ENCODE measurements at places on chromosomes 1 and 21.

- no peak for DNase-seq
Observed at GRCh38 chr1:45275054-45275453, 51.6 kb upstream of the HPDL start.

GRCh38 chr21:44949161-44949778, 9.4 kb downstream of the SLX9 start:
- no peak for DNase-seq

DNA sequence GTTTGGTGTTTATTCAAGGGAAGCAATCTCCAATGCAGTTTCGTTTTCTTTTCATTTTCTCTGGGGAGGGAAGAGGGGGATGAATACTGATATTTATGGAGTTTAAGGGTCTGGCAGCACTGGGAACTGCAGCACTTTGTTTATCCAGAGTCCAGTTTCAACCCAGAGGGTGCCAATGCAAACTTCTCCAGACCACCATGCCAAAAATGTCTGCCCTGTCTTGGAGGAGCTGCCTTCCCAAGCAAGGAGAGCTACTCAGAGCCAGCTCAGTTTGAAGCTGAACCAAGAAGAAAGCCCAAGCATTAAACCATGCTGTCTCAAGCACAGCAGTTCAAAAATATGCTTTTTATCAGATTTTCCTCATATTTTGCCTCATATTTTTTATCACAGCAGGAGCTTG, 589.7 kb downstream of the LMO4 start:
- DNase-seq, result no peak

DNA sequence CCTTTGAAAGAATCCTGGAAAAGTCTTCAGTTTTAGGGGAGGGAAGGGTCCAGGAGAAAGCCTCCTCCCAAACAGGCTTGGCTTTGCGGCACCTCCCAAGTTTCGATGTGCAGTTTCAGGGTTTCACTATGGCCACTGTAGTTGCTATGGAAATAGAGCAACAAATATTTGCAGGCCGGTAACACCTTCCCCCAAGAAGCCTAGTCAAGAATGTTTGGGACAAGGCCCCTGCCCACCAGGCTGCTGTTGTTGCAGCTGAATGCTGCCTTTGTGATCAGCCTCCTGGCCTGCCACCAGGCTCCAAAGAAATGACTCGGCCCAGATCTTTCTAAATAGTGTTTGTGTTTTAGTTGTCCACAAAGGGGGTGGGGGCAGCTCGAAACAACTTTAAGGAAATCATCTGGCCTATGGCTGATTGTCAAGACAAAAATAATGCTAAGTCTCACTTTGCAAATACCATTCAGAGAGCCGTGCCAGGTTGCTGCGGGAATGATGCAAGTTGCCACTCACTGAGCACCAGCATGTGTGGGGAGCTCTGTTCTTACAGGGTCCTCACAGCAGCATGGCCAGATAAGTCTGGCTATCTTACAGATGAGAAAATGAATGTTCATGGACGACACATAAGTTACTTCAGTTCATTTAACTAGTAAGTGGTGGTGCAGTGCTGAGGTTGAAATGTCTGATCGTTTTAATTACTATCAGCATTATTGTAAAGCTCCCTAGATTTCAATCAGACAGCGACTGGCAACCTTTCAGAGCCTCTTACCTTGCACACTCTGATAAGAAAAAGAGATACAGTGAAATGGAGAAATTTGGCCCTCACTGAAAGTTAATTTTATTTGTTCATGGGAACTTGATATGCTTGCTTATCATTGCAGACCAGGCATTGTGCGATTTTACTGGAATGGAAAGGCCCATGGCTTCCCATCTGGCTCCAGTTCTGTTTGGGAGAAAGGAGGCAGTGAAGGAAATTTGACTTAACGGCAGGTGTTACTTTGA, 91.2 kb upstream of the JUN start:
- peak; percentile 58 for DNase-seq

DNA sequence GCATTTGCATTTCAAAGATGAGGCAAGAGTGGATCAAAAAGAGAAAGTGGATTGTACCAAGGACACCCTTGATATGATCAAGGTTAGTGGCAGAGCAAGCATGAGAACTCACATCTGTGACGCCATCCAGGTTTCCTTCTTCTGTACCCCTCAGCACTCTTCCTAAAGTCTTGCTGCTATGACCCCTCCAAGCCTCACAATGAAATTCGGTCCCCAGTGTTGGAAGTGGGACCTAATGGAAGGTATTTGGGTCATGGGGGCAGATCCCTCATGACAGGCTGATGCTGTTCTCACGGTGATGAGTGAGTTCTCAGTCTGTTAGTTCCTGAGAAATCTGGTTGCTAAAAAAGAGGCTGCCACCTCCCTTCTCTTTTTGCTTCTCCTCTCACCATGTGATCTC, 86.4 kb downstream of the PGM1 start:
- DNase-seq, result no peak

DNA sequence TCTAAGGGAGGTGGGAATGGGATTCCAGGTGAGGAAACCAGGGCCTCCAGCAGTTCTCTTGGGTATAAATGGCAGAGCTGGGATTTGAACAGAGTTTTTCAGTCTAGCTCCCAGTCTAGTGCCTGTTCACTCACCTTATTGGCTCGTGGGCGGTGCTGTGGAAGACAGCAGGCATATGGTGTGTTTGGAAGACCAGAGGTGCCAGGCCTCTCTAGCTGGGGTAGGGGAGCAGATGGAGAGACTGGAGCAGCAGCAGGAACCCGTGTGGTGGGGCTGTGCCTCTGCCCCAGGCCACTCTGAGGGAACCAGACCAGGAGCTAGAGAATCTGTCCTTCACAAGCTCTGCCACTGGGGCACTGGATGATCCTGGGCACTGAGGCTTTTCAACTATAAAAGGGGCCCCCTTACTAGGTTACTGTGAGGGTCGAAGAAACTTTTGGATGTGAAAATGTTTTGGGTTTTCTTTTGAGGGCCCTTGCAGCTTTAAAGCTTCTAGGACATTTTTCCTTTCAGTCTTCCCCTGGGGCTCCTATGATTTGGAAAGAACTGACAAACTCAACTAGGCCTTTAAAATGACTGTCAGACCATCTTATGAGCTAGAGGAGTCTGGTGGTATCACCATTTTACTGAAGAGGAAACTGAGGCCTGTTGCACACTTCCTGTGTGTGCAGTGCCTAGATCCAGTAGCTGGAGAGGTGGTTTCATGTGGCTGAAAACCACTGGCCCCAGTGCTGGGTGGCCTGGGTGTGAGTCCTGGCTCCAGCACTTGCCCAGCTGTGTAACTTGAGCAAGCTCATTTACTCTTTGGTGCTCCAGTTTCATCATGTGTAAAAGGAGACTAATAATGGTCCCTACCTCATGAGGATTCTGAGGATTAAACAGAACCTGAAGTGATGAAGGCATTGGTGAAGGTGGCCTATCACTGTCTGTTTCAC, 6.1 kb downstream of the DMRTB1 start:
- no peak for DNase-seq

DNA sequence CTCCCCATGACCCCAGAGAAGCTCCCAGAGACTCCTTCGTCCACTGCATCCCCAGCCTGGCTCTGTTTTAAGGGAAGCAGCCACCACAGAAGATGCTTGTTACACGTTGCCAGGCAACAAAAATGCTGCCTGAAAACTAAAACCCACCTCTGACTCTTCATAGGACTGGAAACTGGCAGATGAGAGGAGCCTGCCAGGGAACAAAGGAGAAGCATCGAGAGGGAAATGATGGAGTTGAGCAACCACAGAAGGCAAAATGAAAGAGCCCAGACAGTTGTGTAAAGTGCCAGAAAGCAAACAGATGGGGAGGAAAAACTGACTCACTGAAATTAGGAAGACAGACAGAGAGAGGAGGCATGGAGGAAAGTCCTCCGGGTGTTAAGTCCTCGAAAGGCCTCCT, 118.4 kb downstream of the KCNN3 start:
- DNase-seq, result no peak

- DNase-seq, result no peak
Observed at GRCh38 chr21:42427809-42428419, 24.2 kb downstream of the UBASH3A start.

DNA sequence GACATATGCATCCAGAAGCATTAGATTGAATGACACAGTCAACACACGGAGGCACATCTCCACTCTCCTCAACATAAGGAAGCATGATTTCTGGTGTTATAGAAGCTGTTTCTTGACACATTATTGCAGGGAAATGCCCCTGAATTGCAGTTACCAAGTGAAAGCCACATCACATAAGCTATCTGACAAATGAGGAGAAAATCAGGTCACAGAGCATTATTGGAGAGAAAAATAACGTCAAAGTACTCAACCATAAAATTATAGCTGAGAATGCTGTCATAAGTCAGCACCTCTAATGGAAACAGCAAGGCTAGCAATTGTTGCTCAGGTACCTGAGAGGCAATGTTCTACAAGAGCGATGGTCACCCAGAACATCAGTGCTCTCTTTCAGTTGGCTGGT, 169.9 kb upstream of the PALMD start:
- DNase-seq, result no peak

- no peak for DNase-seq
Observed at GRCh38 chr1:119081700-119082099, 58.8 kb downstream of the WARS2 start.

DNA sequence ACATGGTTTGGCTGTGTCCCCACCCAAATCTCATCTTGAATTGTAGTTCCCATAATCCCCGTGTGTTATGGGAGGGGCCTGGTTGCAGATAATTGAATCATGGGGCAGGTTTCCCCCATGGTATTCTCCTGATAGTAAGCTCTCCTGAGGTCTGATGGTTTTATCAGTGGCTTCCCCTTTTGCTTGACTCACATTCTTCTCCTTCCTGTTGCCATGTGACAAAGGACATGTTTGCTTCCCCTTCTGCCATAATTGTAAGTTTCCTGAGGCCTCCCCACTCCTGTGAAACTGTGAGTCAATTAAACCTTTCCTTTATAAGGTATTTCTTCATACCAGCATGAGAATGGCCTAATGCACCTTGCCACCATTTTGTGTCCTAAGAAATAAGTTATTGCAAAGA, 415.0 kb downstream of the COL11A1 start:
- DNase-seq, result no peak

- no peak for DNase-seq
Observed at GRCh38 chr1:54978528-54979326, 1.7 kb upstream of the TMEM61 start.

- no peak for DNase-seq
Observed at GRCh38 chr1:210394281-210394821, 65.6 kb downstream of the HHAT start.

- no peak for DNase-seq
Observed at GRCh38 chr1:204493984-204494280, 673 bp downstream of the PIK3C2B start.

DNA sequence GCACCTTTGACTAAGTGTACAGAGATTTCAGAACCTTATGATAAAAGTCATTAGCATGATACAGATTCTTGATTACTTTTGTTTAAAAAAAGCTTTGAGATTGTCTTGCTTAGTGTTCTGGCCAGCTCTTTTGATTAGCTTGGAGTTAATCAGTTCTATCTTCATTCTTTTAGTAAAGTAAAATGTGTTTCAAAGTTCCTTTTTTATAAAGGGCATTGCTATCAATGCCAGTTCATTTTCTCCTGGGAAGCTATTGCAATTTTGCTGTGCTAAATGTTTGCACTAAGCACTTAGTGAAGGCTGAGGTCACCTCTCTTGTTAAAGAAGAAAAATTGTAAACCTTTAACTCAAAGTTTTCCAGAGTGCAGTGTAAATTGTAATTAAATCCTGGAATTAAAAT, 946.7 kb upstream of the TMPRSS15 start:
- no peak for DNase-seq

- DNase-seq, result no peak
Observed at GRCh38 chr1:205321959-205322283, 376 bp upstream of the NUAK2 start.

- no peak for DNase-seq
Observed at GRCh38 chr1:9805006-9805508, 18.7 kb downstream of the CLSTN1 start.

GRCh38 chr21:32929633-32930038, 96.1 kb upstream of the OLIG2 start:
- DNase-seq, result no peak

GRCh38 chr1:156162430-156163037, 9.1 kb downstream of the SEMA4A start:
- DNase-seq, result no peak

DNA sequence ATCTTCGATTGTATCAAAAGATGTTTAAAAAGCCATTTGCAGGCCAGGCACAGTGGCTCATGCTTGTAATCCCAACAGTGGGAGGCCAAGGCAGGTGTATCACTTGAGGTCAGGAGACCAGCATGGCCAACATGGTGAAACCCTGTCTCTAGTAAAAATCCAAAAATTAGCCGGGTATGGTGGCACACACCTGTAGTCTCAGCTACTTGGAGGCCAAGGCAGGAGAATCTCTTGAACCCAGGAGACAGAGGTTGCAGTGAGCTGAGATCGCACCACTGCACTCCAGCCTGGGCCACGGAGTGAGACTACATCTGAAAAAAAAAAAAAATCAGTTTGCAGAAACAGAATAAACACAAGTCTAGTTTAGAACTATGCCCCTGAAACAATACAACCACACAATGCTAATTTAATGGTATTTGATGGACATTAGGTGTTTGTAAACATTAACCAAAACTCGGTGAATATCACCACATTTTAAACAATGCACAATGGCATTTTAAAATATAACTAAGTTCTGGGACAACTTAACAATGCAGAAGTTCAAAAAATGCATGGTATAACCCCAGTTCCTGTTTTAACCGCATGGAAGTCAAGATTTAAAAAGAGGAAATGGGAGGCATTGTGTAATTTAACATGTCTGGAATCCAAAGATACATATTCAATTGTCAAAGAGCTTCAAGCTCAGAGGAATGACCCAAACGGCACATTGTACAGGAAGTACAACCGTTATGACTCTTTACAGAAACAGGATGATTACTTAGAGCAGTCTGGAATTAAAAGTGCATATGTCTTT, 7.1 kb upstream of the PTTG1IP start:
- DNase-seq, result no peak

- DNase-seq, result no peak
Observed at GRCh38 chr1:32622806-32623681, 27.3 kb downstream of the ZBTB8OS start.

GRCh38 chr1:182332261-182333060, 59.1 kb downstream of the GLUL start:
- DNase-seq, result no peak

DNA sequence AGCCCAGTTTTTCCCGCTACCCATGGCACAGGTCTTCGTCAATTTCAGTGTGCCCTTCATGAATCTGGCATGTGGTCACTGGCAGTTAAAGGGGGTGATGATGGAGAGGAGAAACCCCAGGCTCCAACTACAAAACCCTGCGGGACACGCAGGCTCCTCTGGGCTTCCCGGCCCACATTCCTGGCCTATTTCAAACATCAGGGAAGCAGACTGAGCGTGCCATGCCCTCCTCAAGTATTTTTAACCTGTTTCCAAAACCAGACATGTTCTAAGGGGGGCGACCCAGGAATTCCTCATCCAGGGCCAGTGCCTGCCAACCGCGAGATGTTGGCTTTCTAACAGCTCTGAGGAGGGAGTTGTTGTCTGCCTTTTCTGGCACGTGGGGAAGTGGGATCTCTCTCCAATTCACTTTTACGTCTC, 85.1 kb downstream of the CAPZB start:
- DNase-seq, result no peak

- DNase-seq, result no peak
Observed at GRCh38 chr1:29786791-29787732, 550.7 kb downstream of the PTPRU start.

- no peak for DNase-seq
Observed at GRCh38 chr1:196558411-196558810, 49.8 kb downstream of the KCNT2 start.
